ENCODE measurements at places on chromosomes 3 and 15. TPM values are rescaled to one million over a fixed set of nuclear protein-coding genes. Genes with fewer than 3 reads are reported as not detected.

Gene USF3
- polyA plus RNA-seq: 7.4 TPM

Gene SLC51A
- polyA plus RNA-seq: 0.90 TPM

Gene TMC3
- polyA plus RNA-seq: 0.04 TPM

Gene MAN2A2
- polyA plus RNA-seq: 9.1 TPM

Gene UNC13C
- polyA plus RNA-seq: 0.16 TPM

Gene ANKRD63
- not detected for polyA plus RNA-seq

Gene PLAAT1
- polyA plus RNA-seq: not detected

Gene ZBTB47
- polyA plus RNA-seq: 0.11 TPM

Gene EPHA6
- polyA plus RNA-seq: not detected

Gene CCDC80
- polyA plus RNA-seq: 0.14 TPM

Gene FSIP1
- polyA plus RNA-seq: 0.61 TPM

Gene TMA7
- polyA plus RNA-seq: 701 TPM

Gene MINDY4B
- not detected for polyA plus RNA-seq

Data from IgD-negative memory B cell (primary cell).